A172 (cell line): ENCODE measurements at places on chromosomes 7 and 10. TPM values are rescaled to one million over a fixed set of nuclear protein-coding genes. Genes with fewer than 3 reads are reported as not detected.

DNA sequence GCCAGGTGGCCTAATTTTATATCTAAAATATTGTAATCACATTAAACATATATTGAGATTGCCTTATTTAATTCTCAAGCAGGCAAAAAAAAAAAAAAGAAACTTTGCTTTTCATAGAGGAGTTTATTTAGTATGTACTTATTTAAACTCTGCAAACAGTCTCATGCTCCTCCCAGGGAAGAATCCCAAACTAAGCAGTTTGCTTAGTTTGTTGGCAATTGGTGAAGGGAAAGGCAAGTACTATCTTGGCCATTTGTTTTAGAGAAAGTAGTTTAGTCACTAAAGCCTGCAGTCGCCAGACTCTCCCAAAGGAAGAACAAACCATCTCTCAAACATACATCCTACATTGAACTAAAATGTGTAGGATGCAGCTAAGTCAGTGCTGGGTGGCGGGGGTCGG is 226.8 kb downstream of the CDC14C start:
- DNase-seq, result no peak

The TMEM184A gene
- 2.7 and 3.6 TPM in 2 replicates for total RNA-seq

The INHBA gene
- 0.34 and 0.53 TPM in 2 replicates for total RNA-seq

The GIMAP2 gene
- 3.0 and 7.5 TPM in 2 replicates for total RNA-seq

DNA sequence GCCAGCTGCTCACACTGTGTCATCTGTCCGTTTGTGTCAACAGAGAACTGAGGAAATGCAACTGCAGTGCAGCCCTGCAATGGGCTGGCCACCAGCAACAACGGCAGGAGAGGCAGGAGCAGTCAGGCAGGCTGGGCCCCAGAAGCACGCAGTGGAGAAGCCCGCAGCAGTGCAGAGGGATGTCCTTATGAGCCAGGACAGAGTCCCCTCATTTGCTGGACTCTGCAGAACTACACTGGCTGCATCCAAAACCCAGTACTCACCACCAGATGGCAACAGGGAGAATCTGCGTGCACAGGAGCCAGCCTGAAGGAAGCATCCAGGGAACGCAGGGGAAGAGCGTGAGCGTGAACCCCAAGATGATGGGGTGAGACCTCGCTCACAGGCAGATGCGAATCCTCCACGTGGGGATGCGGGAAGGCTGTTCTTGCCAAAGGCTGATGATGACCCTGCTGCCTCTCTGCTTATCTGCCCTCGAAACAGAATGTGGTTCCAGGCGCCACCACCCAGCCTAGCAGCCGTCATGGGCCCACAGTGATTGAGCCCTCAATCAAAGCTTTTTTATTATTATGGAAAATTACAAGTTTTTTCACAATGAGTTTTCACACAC is 232.1 kb downstream of the PTPRN2 start:
- no peak for DNase-seq

The GARIN1A gene
- not detected in 2 replicates for total RNA-seq

The SRRM3 gene
- total RNA-seq, result 12.0 and 18.5 TPM in 2 replicates

GRCh38 chr7:86445285-86445684 is 198.4 kb upstream of the GRM3 start:
- DNase-seq, result no peak

The ANAPC16 gene
- total RNA-seq, result 69.5 and 78.1 TPM in 2 replicates

DNA sequence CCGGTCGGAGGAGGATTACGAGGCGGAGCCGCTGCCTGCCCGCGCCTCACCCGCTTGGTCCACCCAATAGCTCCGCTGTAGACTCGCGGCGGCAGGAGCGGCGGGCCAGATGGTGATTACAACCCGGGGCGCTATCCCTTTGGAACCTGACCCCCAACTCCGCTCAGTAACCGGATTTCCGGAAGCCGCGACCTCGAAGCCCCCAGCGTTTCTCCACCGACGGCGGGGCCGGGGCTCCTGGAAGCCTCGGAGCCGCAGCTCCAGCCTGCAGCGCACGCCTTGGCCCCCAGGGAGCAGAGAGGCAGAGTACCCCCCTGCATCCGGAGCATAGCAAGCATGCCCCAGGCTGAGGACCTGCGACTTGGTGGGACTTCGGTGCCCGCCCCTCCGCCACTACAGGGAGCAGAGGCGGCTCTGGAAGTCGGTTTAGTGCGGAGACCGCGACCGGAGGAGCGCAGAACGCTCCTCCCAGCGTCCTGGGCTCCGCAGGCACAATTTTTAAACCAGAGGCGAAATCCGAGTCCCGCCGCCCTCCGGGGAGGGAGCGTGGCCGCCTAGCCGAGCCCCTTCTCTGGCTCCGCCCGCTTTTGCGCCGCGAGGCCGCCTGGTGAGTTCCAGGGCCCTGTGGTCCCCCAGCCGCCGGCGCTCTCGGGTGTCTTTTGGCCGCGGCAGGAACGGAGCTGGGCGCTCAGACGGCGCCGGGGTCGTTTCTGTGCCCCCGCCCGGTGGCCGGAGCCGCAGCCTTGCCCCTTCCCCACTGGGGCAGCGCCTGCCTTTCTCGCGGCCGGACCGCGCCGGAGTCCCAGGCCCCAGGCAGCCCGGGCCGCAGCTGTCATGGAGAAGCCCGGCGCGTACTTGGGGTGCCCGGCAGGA is 28.2 kb upstream of the BMS1 start:
- DNase-seq, result no peak

DNA sequence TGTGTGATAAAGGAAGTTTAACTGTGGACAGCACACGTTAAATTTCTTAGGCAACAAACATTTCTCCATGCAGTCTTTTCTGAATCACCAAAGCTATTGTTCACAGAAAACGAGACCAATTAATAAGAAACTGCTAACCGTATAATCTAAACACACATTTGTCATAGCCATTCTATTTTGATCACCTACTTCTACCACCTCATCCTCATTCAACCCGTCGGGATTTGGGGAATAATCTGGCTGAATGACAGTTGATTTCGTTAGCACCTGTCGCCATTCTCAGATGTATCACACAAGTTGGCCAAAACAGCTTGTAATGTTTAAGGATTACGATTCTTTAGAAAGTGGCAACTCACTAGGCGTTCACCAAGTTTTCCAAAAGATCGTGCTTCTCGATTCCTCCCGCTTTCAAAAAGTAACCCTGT is 1.2 kb downstream of the EZH2 start:
- DNase-seq, result peak; percentile 9

The ARMC3 gene
- total RNA-seq, result 0.31 and 0.57 TPM in 2 replicates

GRCh38 chr10:70836319-70836718 is 20.6 kb downstream of the SGPL1 start:
- no peak for DNase-seq

GRCh38 chr10:74118804-74119203 is 31.8 kb downstream of the AP3M1 start:
- peak; percentile 81 for DNase-seq

GRCh38 chr7:30652132-30652531 is 30.1 kb downstream of the CRHR2 start:
- DNase-seq, result no peak

The PLXDC2 gene
- 7.0 and 21.8 TPM in 2 replicates for total RNA-seq

- no peak for DNase-seq
These were observed 5.5 kb downstream of the CNNM2 start for GRCh38 chr10:102923601-102924000.

DNA sequence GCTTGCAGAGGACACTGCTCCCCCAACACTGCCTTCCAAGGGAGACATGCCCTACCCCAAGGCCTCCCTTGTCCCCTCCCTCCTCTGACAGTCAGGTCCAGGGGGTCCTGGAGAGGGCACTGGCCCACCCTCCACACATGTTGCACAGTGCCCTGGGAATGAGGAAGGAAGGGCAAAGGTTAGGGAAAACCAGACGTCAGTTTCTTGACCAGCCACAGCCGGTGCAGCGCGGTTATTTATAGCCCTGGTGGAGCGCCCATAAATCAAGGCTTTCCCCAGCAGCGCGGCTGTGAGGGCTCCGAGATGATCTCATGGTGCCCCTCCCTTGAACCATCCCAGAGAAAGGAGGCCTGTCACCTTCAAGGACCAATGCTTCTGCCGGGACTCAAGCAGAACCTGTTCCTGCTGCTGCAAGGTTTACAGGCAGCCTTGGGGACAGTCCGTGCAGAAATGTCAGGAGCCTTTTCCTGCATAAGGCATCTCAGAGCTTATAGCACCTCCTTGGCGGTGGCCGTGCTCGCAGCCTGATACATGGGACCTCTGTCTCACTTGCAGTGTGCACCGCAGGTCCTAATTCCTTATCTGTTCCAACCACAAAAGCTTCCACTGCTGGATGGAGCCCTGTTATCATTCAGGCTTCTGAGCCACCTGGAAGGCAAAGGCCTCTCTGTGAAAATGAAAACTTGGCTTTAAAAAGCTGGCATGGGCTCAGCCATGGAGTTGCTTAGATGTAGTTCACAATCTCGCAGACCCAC is 127.3 kb downstream of the LHPP start:
- DNase-seq, result peak; percentile 79

DNA sequence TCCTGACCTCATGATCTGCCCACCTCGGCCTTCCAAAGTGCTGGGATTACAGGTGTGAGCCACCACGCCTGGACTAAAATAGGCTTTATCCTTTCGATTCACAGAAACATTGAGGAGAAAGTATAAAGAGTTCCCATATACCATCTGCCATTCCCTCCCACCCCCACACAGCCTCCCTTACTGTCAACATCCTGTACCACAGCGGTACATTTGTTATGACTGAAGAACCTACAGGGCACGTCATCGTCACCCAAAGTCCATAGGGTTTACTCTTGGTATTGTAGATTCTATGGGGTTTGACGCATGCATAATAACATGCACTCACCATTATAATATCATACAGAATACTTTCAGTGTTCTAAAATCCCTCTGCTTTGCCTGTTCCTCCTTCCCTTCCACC is 28.0 kb downstream of the ARL5B start:
- no peak for DNase-seq
